ENCODE measurements at places on chromosomes 7 and 10. TPM values are rescaled to one million over a fixed set of nuclear protein-coding genes. Genes with fewer than 3 reads are reported as not detected.

The VWC2 gene
- 7.9 TPM for total RNA-seq

The ATOH7 gene
- not detected for total RNA-seq

The AZGP1 gene
- total RNA-seq = 85.5 TPM

The PAPOLB gene
- total RNA-seq = 0.05 TPM

The ZNF804B gene
- not detected for total RNA-seq

The TMEM236 gene
- total RNA-seq = 0.66 TPM

The CUZD1 gene
- 0.16 TPM for total RNA-seq

The COPG2 gene
- 16.9 TPM for total RNA-seq

Measured in left ventricle myocardium inferior (tissue), 1 donor.